ENCODE measurements at places on chromosomes 6 and 20.

DNA sequence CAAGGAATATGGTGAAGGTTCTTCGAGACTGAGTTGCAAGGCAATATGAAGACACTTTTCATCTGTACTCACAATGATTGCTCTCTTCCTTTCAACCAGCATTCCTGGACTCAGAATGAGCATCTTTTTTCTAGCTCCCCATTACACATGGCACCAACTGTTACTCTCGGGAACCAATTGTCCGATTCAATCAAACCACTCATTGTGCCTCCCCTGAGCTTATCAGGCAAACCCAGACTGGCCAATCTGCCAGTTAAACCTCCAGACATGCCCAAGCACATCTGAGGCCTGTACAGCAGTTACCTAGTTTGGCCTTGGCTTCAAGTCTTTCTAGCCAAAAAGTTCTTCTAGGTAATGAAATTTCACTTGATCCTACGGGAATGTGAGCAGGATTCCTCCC is 164.1 kb downstream of the ID4 start:
- DNase-seq: no peak

- no peak for DNase-seq
Observed at GRCh38 chr6:133542056-133542821, 301.1 kb downstream of the EYA4 start.

GRCh38 chr20:19396460-19397081 is 184.1 kb downstream of the SLC24A3 start:
- no peak for DNase-seq

GRCh38 chr20:62220666-62221568 is 839 bp upstream of the HRH3 start:
- DNase-seq: no peak

DNA sequence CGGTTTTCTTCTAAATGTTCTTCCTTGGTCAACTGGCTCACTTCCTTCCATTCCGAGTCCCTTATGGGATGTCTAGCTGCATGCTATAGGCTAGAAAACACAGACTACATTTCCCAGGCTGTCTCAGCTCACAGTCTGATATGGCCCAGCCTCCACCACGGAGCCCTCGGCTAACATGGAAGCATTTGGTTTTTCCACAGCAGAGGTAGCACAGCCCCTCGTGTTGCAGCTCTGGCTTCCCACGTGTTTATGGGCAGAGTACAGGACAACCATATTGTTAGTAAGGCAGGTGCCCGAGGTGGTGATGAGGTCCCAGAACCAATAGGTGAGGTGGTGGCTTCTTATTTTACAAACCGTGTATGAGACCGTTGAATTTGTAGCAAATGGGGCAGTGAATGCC is 8.7 kb downstream of the GPLD1 start:
- no peak for DNase-seq

DNA sequence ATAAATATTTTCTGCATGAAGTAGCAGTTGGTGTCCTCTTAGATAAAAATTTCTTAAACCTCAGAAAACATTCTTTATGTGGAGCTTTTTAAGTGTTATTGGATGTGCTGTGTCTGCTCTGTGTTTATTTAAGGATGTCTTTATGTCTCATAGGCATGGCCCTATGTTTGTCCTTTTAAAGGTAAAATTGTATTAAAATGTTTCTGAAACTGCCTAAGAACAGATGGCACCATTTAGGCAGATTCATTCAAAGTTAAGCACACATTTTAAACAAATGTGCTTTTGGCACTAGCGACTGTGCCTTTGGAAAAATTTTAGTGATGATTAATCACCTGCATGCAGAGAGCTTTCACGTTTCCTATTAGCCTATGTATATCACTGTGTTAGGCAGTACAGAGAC is 125.2 kb downstream of the KIF6 start:
- no peak for DNase-seq

- no peak for DNase-seq
Observed at GRCh38 chr6:23184351-23184750, 615.0 kb downstream of the HDGFL1 start.
